Stimulated activated CD4-positive, alpha-beta T cell treated with anti-CD3 and anti-CD28 coated beads, Interleukin-1b, Interleukin-23, amount 100 ng/mL, for 24 hours (primary cell): ENCODE measurements at places on chromosomes 11 and 22.

- DNase-seq, result no peak
Observed at GRCh38 chr22:28819253-28820096, 19.1 kb upstream of the XBP1 start.

DNA sequence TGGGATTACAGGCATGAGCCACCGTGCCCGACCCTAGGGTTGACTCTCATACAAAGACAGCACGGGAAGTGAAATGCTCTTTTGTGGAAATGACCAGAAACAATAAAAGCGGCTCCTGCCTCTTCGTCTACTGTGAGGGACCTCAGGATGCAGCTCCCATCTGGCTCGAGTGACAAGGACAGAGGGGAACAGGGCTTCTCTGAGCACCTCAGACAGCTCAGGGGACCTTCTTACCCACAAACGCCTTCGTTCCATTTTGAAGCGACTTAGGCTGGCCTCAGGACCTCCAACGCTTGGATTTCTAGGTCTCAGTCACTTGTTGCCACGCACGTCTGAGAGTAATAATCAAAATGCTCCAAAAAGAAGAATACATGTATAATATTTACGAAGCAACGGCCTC, 2.5 kb downstream of the PRAME start:
- DNase-seq, result no peak

GRCh38 chr22:38451404-38451803, 3.6 kb downstream of the KCNJ4 start:
- no peak for DNase-seq

GRCh38 chr11:63635762-63636465, 21.7 kb upstream of the PLAAT3 start:
- DNase-seq, result peak; percentile 33

GRCh38 chr22:42645938-42646568, 3.1 kb downstream of the CYB5R3 start:
- DNase-seq, result no peak

DNA sequence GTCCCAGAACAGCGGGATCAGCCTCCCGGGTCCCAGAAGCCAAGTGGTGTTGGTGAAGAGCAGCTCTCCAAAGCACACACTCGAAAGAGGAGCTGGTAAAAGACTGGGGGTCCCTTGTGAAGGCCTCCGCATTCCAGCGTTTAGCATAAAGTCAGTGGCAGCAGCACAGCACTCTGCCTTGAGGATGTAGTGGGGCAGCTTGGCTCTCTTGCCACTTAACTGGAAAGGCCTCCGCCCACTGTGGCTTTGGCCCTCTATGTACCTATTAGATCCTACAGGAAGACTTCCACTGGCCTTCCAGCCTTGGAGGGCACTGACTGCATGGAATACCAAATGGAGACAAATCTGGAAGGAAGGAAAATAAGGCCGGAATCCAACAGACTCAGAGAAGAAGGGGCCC, 1455.3 kb downstream of the BRD1 start:
- DNase-seq, result no peak

DNA sequence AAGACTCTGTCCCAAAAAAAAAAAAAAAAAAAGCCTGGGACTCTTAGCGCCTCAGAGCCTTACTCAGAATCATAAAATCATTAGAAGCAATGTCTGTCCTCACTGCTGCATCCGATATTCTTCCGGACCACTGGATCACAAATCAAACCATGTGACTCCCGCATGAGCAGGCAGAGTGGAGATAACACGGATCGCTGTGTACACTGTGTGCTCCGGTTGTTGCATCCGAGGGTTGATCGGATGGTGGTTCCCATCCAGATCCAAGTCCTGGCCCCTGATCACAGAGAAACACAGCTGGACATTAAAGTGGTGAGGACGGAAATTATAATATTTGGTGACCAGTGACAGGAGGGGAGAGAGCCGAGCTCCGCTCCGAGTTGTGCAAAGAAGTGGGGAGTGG, 9.7 kb upstream of the TXNRD2 start:
- no peak for DNase-seq

DNA sequence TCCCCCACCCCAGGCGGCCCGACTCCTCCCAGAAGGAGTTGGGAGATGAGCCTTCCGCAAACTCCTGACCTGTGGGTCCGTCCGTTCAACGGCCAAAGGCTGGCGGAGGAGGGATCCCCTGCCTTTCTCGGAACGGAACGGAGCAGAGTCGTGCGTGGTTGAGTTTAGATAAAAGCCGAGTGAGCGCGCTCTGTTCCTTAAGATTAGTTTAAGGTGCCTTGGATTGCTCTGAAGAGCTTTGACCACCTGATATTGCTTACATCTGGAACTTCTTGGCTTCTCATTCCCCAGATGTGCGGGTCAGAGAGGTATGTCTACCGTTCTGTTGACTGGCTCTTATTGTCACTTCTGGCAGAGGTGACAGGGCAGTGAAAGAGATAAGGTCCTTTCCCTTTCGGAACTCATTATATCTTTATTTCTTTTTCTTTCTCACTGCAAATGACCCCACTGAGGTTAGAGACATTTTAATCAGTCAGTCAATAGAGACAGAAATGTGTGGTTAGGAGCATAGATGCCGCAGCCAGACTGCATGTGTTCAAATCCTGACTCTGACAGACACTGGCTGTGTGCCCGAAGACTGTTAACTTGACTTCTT, at the start of gene TRIM6:
Gene TRIM6 (plus strand): TSS at position 31 of the 595 bp plus-strand sequence. CDS start 261 bp downstream, at position 292.
- DNase-seq, result no peak

DNA sequence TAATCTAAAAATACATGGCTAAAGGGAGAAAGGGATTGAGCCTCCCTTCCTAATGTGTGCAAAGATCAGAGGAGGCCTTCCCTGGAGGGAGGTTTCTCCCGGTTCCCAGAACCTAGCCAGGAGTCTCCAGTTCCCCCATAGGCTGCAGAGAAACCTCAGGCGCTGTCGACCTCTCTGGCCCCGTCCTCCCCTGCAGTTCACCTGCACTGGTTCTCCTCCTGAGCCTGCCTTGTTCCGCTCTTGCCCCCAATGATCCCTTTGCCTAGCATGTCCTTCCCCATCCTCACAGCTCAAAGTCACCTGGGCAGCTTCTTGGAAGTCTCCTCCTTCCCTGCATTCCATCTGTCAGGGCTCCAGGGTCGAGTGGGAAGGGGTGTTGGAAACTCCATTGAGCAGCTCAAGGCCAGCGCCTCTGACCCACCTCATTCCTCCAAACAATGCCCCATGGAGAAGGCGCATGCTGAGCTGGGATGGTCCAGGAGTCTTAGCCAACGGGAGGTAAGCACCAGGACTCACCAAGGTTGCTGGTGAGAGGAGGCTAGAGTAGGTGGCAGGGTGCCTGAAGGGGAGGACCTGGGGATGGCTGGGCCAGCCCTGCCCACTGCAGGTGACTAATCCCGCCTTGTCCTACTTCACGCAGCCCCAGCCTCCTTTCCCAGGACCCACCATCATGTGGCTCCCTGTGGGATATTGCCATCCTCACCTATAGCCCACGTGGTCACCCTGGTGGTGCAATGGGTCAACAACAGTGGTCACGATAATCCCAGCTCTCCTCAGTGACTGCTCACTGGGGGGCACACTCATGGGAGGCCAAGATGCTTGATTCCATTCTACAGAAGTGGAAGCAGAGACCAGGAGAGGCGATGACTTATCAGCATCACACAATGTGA, 15.4 kb downstream of the RSPH14 start:
- no peak for DNase-seq

DNA sequence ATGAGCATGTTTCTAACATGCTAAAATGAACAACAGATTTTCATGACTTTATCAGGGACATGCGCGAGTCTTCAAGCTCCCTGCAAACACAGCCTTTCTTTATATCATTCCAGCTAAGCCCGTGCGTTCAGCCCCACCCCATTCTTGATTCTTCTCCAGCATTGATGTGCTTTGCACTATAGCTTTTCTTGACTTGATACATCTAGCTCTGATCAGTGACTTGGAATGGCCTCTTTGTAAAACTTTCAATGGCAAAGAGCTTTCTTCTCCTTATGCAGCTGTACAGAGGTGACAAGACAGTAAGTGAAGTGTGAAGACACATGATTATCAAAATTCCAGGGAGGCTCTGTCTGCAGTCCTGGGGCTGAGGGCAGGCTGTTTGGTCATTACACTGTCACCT, 561.0 kb downstream of the OPCML start:
- DNase-seq, result no peak

GRCh38 chr11:86688398-86689179, 16.2 kb upstream of the ME3 start:
- DNase-seq, result no peak

GRCh38 chr22:39994041-39994565, 651 bp upstream of the FAM83F start:
- peak; percentile 24 for DNase-seq

GRCh38 chr11:7520011-7520942, 6.5 kb downstream of the PPFIBP2 start:
- DNase-seq, result no peak

GRCh38 chr11:100208207-100208606, 478.9 kb upstream of the ARHGAP42 start:
- no peak for DNase-seq

DNA sequence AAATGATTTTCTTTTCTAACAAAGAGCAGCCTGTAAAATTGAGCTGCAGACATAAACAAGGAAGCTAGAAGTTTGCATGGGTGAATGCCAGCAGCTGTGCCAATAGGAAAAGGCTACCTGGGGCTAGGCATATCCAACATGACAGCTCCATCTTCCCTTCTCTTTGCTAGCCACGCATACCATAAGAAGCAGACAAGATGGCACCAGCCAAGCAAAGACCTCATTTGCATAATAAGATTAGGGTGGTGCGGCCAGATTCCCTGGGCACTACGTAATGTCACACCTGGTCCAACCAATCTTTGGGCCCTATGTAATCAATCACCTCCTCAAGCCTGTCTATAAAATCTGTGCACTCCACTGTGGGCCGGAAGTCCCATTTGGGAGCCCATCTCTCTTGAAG, 108.3 kb downstream of the SWAP70 start:
- no peak for DNase-seq

GRCh38 chr11:128574576-128575011, 12.8 kb downstream of the ETS1 start:
- DNase-seq, result no peak

DNA sequence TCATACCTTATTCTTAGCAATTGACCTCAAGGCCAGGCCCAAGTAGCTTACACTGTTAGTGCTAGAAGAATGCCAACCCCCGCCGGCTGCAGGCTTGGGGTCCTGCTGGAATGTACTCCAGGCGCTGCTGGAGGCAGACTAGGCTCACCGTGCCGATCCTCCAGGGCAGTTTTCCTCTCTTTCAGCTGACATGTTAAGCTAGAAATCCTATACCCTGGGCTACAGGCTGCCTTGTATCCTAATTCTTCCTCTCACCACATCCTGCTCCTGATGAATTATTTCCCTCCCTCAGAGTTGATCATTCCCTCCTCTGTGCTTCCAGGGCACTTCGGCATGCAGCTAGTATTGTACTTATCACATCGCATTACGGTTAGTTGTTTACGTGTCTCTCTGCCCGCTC, 3.4 kb downstream of the SPTBN2 start:
- DNase-seq, result no peak

DNA sequence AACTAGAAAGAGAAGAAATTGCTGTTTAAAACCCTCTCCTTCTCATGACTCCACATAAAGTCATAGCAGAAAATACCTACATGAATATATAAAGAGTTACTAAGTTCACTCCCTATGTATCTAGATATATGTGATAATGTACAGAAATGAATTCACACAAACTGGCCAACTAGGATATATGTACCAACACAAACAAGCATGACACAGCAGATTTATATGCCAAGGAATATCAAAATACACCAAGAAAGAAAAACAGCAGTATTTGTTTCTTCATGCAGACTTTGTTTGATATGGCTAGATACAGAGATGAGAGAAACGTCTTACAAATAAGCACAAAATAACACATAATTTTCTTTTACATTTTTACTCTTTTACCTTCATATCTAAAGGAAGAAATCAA, 1.8 kb downstream of the OR51G1 start:
- DNase-seq, result no peak

DNA sequence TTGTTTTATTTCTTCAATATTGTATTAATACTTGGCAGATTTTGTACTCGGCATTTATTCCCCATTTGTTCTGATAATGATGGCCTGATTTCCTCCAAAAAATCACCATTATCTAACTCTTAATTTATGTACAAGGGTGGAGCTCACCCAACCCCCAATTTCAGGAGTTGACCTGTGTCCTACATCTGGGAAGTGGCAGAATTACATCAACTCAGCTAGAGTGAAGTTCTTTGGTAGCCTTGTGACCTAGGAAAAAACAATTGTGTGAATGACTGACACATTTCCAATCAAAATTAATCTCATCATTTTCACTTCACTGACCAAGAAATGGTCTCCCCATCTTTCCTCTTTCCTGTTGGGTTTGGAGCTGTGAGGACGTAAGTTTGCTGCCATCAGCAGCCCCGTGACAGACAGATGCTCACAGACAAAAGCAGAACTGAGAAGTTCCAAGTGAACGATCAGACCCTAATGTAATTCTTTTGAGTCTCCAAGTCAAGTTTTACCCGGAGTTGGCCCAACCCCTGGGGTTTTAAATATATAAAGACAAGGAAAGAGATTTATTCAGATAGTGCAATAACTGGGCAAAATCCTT, 16.6 kb upstream of the MS4A6E start:
- DNase-seq, result no peak

- no peak for DNase-seq
Observed at GRCh38 chr11:61793083-61793828, 545 bp downstream of the FEN1 start.

- DNase-seq, result no peak
Observed at GRCh38 chr11:68574308-68574707, 110.0 kb upstream of the GAL start.

DNA sequence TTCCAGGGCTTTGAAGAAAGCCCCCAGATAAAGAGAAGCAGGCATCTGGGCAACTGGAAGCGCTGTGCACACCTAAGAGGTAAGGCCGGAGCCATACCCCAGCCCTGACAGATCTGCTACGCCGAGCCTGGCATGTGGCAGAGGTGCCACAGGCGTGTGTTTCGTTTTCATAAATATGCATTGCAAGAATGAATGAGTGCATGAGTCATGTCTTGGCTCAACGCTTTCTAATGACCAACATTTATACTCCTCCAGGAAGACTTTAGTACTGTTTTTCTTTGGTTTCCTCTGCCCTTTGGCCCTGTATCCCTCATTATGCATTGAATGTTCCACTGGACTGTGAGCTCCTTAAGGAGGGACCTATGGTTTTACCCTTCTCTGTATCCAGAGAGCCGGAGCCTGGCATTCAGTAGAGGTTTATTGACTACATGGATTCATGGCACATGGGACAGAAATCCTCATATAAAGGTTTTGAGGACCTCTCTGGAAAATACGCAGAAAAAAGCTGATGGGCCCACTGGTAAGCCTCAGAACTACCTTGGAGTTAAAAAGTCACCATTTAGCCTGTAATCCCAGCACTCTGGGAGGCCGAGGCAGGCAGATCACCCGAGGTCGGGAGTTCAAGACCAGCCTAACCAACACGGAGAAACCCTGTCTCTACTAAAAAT, 38.9 kb upstream of the CSNK2A3 start:
- no peak for DNase-seq

DNA sequence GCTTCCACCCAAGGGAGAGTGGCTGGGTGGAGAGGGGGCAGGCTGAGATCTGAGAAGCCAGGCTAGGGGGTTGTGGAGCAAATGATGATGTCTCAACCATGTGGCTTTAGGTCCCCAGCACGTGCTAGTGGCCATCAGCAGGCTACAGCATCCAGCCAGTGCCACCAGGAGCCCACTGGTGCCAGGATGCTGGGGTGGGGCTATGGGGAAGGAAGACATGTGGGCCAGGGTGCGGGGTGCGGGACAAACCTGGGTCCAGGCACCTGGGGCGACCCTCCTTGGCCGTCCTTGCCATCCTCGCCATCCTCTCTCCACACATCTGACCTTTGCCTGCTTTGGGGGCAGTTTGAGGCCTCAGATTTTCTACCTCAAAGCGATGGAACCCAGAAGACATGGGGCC, 104.3 kb downstream of the KCNQ1 start:
- no peak for DNase-seq
